ENCODE measurements at places on chromosomes 7 and 10.

GRCh38 chr10:70330671-70331070 is 46.9 kb upstream of the NPFFR1 start:
- no peak for DNase-seq

- no peak for DNase-seq
Measured at GRCh38 chr7:130397051-130397757, 16.9 kb downstream of the CPA1 start.

- peak; percentile 97 for DNase-seq
Measured at GRCh38 chr7:99943641-99944496, 14.4 kb upstream of the GJC3 start.

DNA sequence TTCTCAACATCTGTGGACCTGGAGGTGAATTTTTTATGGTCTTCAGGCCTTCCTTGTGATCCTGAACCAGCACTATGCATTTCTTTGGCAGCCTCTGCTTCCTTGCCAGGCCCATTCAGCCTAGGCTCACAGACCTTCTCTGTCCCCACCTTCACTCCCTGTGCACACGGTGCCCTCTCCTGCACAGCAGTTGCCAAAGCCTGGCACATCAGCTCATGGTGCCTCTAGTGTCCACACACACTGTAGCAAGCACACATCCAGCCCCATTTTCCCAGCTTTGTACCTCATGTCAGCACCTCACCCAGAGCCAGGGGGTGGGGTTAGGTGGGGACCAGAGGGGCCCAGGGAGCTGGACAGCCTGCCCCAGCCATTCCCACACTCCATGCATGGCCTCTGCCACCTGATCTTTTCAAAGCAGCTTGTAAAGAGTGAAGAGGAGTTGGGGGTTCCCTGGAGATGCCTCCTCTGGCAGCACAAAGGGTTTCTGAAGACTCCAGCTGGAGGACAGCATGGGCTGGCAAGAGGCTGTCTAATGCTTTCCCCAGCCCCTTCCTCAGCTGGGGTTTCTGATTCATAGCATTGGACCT is 57.9 kb upstream of the TMEM72 start:
- DNase-seq = no peak

GRCh38 chr7:22731766-22732165 is 4.8 kb downstream of the IL6 start:
- DNase-seq = no peak

GRCh38 chr7:50073093-50073492 is 20.0 kb downstream of the ZPBP start:
- DNase-seq = no peak

- DNase-seq = no peak
Measured at GRCh38 chr10:84095811-84096497, 43.4 kb upstream of the GHITM start.

DNA sequence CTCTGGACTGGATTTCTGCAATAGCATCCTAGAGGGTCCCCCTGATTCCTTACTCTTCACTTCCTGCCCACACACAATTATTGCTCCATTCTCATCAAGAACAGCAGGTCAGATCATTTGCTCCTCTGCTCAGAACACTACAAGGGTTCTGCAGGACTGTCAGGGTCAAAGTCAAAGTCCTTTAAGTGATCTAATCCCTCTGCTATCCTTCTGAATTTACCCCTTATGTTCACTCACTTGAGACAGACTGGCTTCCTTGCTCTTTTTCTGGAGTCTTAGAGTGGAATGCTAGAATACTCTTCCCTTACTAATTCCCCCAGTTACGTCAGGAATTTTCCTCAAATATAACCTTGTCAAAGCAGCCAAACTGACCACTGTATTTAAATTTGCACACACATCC is 7.5 kb upstream of the POT1 start:
- no peak for DNase-seq

DNA sequence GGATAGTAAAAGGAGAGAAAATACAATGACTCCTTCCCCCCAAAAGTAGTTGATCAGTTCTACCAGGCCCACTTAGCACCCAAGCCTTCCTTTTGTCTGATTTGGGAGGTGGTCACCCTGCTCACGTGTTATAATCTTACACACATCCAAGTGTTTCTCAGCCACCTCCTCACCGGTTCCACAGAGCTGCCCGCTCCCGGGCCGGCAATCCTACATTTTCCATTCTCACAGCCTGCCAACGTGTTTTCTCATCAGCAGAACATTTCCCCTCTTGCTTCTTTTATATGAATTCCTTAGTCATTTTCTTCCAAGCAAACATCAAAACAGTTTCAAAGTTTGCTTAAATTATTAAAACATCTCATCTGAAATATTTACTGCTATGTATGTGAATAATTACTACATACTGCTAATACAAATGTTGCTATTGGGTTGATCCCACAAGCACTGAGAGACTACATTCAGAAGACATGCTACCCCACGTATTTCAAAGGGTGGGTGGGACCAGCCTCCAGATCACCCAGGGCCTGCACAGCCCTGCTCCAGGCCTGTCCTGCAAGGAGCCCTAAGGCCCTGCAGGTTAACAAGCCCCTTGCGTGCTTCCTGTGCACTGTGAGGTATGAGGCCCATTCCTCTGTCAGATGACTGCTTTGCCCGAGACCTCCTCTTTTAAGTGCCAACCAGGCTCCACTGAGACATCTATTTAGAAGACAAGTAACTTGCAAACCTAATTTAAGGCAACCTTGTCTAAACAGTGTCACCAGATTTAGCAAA is 75.3 kb downstream of the GRB10 start:
- DNase-seq = no peak

DNA sequence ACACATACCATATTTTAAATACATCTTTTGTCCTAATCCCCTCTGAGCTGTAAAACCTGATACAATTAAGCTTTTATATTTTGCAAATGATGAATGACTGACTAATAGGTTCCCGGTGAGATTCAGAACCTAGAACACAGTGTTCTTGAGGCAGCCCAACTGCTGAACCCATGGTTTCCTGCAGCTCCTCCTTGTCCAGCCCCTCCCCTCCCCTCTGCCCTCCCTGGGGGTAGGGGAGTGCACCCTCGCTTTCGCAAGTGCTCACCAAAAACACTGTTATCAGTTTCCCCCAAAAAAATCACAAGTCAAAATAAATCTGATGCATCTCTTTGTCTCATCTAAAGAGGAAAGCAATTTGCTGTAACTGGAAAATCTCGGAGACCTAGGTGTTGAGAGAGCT is 602.8 kb downstream of the KCNMA1 start:
- peak; percentile 28 for DNase-seq

DNA sequence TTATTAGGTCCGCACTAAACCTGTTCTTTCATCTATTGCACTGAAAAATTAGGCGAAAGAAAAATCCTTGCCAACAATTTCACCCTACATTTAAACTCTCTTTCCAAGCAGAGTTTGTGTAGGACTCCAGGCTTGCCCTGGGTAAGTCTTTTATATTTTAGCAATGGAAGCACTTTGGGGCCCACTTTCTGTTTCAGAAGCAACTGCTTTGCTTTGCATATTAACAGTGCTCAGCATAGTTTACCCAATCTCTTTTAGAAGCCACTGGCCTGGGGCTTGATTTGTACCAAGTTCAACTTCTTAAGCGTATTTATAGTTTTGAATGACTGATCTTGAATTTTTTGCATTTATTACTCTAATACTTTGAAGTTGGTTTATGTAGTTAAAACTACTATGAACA is 78.8 kb upstream of the MDFIC start:
- DNase-seq = no peak

DNA sequence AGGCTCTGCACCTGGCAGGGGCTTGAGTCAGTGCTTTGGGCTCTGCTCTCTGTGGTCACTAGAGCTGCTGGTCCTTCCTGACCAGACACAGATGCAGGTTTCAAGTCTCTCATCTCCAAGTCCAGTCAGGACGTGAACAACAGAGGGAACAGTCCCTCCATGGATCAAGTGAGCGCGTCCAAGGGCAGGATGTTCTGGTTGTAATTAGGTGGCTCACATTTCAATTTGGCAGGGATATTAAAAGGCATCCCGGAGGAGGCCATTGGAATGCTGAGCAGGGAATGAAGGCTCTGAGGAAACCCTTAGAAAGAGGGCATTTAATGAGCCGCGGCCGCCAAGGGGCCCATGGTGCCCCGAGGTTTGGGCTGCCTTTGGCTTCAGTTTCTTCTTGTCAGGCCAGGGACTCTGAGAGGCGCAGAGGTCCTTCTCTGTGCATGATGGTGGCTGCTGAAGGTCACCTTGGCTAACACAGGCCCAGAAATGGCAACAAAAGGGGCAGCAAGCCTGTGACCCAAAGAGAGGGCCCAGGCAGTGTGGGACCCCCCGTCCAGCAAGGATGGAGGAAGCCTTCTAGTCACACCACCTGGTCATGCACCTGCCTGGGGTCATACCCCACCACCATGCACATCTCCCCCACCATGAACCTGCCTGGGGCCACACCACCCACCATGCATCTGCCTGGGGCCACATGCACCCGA is 30.7 kb upstream of the INPP5A start:
- DNase-seq = no peak

GRCh38 chr10:26251925-26252324 is 35.4 kb downstream of the GAD2 start:
- no peak for DNase-seq

GRCh38 chr10:116201670-116202430 is 71.2 kb downstream of the GFRA1 start:
- no peak for DNase-seq

GRCh38 chr10:83929399-83929798 is 209.9 kb upstream of the GHITM start:
- DNase-seq = no peak

DNA sequence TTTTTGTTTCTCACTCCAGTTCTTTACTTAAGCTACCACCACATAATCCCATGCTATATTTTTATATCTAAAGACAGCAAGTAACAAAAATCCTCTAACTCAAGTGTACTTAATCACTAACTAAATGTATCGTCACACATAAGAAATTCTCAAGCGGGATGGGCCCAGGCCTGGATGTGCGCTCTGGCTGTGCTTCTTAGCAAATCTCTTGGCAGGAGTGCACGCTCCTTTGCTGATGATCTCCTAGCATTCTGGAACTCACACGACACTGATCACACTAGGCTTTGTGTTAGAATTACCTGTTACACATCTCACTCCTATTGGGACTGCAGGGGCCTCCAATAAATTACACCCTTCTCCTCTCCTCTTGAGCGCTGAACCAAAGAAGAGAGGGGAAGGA is 46.7 kb upstream of the CALD1 start:
- no peak for DNase-seq

GRCh38 chr10:73364964-73365363 is 6.3 kb upstream of the CFAP70 start:
- no peak for DNase-seq

DNA sequence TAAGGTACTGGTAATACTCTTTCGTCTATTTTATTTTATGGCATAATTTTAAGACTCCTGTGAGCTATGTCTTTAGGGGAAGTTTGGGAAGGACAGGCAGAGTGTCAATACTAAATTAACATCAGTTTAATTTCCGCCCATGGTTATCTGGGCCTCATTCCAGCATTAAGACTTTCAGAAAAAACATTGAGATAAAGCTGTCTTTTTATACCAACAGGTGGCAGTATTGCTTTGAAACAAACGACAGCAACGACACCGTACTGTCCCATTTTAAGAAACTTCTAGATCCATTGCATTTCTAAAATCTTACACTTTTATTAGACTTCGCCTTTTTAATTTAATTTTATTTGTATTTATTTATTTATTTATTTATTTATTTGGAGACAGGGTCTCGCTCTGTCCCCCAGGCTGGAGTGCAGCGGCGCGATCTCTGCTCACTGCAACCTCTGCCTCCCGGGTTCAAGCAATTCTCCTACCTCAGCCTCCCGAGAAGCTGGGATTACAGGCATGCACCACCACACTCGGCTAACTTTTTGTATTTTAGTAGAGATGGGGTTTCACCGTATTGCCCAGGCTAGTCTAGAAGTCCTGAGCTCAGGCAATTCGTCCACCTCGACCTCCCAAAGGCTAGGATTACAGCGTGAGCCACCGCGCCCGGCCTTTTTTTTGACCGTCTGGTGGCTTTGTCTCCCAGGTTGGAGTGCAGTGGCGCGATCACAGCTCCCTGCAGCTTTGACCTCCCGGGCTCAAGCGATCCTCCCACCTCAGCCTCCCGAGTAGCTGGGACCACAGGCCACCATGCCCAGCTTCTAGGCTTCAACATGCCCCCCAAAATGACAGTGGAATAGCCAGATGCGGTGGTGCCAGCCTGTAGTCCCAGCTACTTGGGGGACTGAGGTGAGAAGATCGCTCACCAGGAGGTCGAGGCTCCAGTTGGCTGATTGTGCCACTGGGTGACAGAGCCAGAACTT is 78.7 kb upstream of the C1GALT1 start:
- peak; percentile 82 for DNase-seq

GRCh38 chr10:102342458-102342857 is 53.0 kb upstream of the NFKB2 start:
- DNase-seq = no peak

DNA sequence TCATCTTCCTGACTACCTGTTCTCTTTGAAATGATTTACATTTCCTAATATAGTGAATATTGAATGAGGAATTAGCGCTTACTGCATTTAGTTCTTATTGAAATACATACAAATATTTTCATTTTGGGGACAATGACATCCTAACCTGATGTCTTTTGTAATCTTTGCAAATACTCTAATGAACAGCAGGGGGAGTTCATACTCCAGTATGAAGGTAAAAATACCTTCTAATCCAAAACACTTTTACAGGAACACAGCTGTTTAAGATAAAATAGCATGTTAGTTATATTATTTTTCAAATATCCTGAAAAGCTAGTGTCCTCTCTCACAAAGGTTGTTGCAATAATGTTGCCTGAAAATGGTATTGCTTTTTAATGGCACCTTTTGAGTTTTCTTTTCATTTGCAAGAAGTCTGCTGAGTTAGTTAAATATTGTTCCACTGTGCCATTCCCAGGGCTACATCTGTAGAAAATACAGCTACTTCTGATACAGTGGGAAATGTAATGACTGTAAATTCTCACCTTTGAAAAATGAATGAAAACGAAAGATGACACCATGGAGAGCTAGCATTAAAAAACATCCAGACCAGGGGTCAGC is 400.0 kb downstream of the PHF14 start:
- DNase-seq = no peak

- no peak for DNase-seq
Measured at GRCh38 chr10:119917777-119918176, 25.2 kb downstream of the SEC23IP start.

DNA sequence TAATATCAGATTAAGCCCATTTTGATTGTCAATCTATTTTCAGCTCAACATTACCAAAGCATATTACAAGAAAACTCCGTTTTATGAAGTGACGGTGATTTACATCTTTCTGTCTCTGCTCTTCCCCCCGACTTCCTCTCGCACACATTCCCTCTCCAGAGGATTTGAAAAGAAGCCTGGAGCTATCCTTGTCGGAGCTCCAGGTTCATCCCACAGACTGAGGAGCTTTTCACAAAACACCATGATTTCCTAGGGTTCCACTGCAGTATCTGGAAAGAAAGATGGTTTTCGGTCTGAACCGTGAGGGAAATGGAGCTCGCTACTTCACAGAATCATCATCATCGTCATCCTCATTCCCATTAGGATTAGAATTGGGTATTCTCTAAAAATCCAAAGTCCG is 655.5 kb upstream of the MGMT start:
- DNase-seq = no peak

DNA sequence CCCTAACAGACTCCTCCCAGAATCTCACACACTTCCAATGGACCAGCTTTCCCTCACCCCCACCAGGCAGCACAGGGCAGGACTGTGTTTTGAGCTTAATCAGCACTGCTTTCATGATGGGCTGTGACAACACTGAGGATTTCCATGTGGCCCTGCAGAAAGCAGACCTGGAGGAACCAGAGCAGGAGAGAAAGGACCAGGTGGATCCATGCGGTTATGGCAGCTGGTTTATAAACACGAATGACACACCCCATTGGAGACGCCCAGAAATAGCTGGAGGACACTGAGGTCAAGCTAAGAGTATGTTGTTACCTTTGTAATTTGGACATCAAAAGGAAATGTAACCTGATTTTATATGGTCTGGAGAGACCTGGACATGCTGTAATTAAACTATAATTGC is 31.7 kb upstream of the HERPUD2 start:
- no peak for DNase-seq

All from COLO829 (cell line).